ENCODE measurements at places on chromosomes 16 and 17. TPM values are rescaled to one million over a fixed set of nuclear protein-coding genes. Genes with fewer than 3 reads are reported as not detected.
A peak's percentile ranks its signal among the peaks of the same experiment; 100 is the strongest.

The ZKSCAN2 gene
- total RNA-seq = 18.8 TPM

GRCh38 chr16:10537946-10538345 is 42.5 kb downstream of the EMP2 start:
- no peak overlapping the region for H3K27ac ChIP-seq
- DNase-seq = no peak
- no peak overlapping the region for H3K4me3 ChIP-seq
- no peaks in the 10 kb centered on the region for H3K27me3 ChIP-seq
- H3K36me3 ChIP-seq = no peaks in the 10 kb centered on the region

The CHMP6 gene
- total RNA-seq = 28.2 TPM

DNA sequence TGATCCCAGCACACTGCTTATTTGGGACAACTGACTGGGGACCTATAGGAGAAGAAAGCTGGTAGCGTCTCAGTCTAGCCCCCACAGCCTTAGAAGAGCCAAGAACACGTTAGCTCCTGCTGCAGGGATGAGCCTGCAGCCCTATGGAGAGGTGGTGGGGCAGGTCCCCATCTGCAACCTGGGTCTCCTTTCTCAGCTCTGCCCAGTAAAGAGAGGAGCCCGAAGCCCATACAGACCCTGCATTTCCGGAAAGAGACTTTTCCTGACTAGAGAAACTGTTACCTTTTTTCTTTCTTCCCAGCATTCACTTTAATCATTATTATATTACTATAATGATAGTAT is 788 bp downstream of the METTL22 start:
- no peaks in the 10 kb centered on the region for H3K36me3 ChIP-seq
- peaks cover 9% of the 10 kb centered on the region for H3K4me1 ChIP-seq
- H3K27me3 ChIP-seq = no peaks in the 10 kb centered on the region
- peak overlapping the region; percentile 99 for H3K4me3 ChIP-seq

The MYL11 gene
- 2.5 TPM for total RNA-seq
